Liver (tissue), 10 donors: ENCODE measurements at places on chromosomes 16 and 17.
A peak's percentile ranks its signal among the peaks of the same experiment; 100 is the strongest.

DNA sequence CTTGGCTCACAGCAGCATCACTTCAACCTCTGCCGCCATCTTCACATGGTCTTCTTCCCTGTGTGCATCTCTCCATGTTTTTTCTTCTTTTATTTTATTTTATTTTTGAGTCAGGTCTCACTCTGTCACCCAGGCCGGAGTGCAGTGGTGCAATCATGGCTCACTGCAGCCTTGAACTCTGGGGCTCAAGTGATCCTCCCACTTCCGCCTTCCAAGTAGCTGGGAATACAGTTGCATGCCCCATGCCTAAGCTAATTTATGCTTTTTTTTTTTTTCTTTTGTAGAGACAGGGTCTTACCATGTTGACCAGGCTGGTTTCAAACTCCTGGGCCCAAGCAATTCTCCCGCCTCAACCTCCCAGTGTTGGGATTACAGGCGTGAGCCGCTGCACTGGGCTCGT lies 1.9 kb downstream of the NUDT7 start:
- no peak overlapping the region for H3K4me3 ChIP-seq
- peaks cover 20% of the 10 kb centered on the region for H3K36me3 ChIP-seq
- no peak for DNase-seq
- H3K27ac ChIP-seq: peak overlapping the region; percentile 96
- H3K27me3 ChIP-seq: no peaks in the 10 kb centered on the region

GRCh38 chr16:12339686-12340085 lies 363.2 kb downstream of the SNX29 start:
- no peak overlapping the region for H3K27ac ChIP-seq
- no peaks in the 10 kb centered on the region for H3K27me3 ChIP-seq
- H3K4me1 ChIP-seq: no peaks in the 10 kb centered on the region
- no peak for DNase-seq
- H3K36me3 ChIP-seq: no peaks in the 10 kb centered on the region

DNA sequence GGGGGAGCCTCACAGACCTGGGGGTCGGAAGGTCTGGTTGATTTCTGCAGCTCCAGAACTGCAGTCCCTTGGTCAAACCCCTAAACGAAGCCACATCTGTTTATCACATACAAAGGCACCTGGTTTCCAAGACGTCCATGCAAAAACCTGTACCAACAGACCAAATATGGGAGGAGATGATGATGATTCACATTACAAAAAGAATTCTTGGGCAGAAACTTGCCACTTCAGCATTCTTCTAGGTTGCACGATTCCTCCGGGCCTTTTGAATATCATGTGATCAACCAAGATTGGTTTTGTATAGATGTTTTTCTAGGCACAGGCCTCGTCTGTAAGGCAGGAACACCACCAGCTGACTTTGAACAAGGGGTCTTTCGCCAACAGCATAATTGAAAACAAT lies 466.3 kb downstream of the SOX9 start:
- DNase-seq: no peak
- H3K27ac ChIP-seq: no peak overlapping the region
- H3K4me1 ChIP-seq: peaks cover 8% of the 10 kb centered on the region
- peaks cover 7% of the 10 kb centered on the region for H3K27me3 ChIP-seq
- no peaks in the 10 kb centered on the region for H3K36me3 ChIP-seq

GRCh38 chr17:81990836-81991683 lies 13.6 kb downstream of the ASPSCR1 start:
- peaks cover 13% of the 10 kb centered on the region for H3K4me1 ChIP-seq
- H3K36me3 ChIP-seq: peaks cover 9% of the 10 kb centered on the region

DNA sequence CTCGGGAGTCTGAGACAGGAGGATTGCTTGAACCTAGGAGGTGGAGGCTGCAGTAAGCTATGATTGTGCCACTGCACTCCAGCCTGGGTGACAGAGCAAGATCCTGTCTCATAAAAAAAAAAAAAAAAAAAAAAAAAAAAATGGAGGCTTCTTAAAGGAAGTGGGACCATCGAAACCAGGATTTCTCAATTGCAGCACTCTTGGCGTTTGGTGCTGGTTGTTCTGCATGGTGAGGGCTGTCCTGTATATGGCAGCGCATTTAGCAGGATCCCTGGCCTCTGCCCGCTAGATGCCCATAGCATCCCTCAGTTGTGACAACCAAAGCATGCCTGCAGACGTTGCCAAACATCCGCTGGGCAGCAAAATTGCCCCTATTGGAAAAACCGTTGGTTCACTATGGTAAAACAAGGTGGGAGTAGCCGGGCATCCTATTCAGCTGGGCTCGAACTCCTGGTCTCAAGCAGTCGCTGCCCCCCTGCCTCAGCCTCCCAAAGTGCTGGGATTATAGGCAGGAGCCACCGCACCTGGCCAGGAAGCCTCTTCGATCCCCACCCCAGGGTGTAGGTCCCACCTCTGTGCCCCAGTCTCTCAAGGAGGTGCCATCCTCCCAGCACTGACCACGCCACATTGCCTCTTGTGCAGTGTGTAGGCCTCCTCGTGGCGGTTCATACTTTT lies 6.5 kb upstream of the NPIPB7 start:
- no peaks in the 10 kb centered on the region for H3K4me1 ChIP-seq
- DNase-seq: no peak
- peaks cover 16% of the 10 kb centered on the region for H3K36me3 ChIP-seq
- no peak overlapping the region for H3K27ac ChIP-seq

- no peak overlapping the region for H3K27ac ChIP-seq
- DNase-seq: no peak
- H3K4me1 ChIP-seq: no peaks in the 10 kb centered on the region
- no peak overlapping the region for H3K4me3 ChIP-seq
Measured at GRCh38 chr17:56269556-56270389, 116.5 kb downstream of the ANKFN1 start.

- no peaks in the 10 kb centered on the region for H3K27me3 ChIP-seq
- H3K36me3 ChIP-seq: no peaks in the 10 kb centered on the region
- DNase-seq: peak; percentile 76
- no peak overlapping the region for H3K4me3 ChIP-seq
- H3K27ac ChIP-seq: no peak overlapping the region
Measured at GRCh38 chr17:32936894-32937500, 9.0 kb downstream of the TMEM98 start.

GRCh38 chr16:89685916-89686315 lies 573 bp upstream of the CDK10 start:
- no peaks in the 10 kb centered on the region for H3K27me3 ChIP-seq
- peaks cover 3% of the 10 kb centered on the region for H3K36me3 ChIP-seq
- no peak overlapping the region for H3K4me3 ChIP-seq

- H3K4me1 ChIP-seq: no peaks in the 10 kb centered on the region
- no peaks in the 10 kb centered on the region for H3K36me3 ChIP-seq
- H3K27ac ChIP-seq: no peak overlapping the region
- no peak overlapping the region for H3K4me3 ChIP-seq
- DNase-seq: no peak
Measured at GRCh38 chr16:22861580-22861979, 47.6 kb downstream of the HS3ST2 start.

GRCh38 chr16:80079072-80079471 lies 461.7 kb upstream of the DYNLRB2 start:
- H3K27ac ChIP-seq: no peak overlapping the region
- no peaks in the 10 kb centered on the region for H3K36me3 ChIP-seq
- no peak for DNase-seq
- H3K4me3 ChIP-seq: no peak overlapping the region
- no peaks in the 10 kb centered on the region for H3K4me1 ChIP-seq

DNA sequence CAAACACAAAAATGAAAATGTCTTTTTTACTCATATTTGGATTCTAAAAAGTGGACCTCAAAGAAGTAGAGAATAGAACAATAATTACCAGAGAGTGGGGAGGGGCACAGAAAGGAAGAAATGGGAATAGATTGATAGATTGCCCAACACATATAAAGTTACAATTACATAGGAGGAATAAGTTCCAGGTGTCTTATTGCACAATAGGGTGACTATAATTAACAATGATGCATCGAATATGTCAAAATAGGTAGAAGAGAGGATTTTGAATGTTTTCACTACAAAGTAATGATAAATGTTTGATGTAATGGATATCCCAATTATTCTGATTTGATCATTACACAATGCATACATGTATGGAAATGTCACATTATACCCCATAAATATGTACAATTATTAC lies 556.0 kb downstream of the CDH8 start:
- no peak overlapping the region for H3K4me3 ChIP-seq
- H3K27ac ChIP-seq: no peak overlapping the region
- no peaks in the 10 kb centered on the region for H3K36me3 ChIP-seq
- DNase-seq: no peak
- H3K4me1 ChIP-seq: no peaks in the 10 kb centered on the region
- no peaks in the 10 kb centered on the region for H3K27me3 ChIP-seq

GRCh38 chr16:85014311-85014710 lies 3.0 kb upstream of the ZDHHC7 start:
- no peaks in the 10 kb centered on the region for H3K36me3 ChIP-seq
- no peaks in the 10 kb centered on the region for H3K4me1 ChIP-seq
- no peak overlapping the region for H3K4me3 ChIP-seq
- H3K27ac ChIP-seq: no peak overlapping the region
- DNase-seq: no peak

DNA sequence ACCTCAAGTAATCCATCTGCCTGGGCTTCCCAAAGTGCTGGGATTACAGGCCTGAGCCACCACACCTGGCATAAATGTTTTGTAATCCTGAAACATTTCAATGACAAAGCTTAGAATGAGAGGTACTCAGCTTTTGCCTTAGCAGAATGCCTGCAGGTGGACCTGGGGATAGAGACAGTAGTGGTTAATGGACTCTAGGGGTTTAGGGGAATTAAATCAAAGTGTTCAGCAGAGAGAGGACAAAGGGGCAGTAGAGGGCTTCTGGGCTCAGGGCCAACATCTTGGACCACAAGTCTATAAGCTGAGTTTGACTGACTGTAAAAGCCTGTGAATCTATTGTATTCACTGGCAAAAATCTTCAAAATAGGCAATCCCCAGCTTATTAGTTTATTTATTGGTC lies 36.0 kb upstream of the MED13 start:
- no peaks in the 10 kb centered on the region for H3K27me3 ChIP-seq
- DNase-seq: no peak
- no peak overlapping the region for H3K4me3 ChIP-seq

DNA sequence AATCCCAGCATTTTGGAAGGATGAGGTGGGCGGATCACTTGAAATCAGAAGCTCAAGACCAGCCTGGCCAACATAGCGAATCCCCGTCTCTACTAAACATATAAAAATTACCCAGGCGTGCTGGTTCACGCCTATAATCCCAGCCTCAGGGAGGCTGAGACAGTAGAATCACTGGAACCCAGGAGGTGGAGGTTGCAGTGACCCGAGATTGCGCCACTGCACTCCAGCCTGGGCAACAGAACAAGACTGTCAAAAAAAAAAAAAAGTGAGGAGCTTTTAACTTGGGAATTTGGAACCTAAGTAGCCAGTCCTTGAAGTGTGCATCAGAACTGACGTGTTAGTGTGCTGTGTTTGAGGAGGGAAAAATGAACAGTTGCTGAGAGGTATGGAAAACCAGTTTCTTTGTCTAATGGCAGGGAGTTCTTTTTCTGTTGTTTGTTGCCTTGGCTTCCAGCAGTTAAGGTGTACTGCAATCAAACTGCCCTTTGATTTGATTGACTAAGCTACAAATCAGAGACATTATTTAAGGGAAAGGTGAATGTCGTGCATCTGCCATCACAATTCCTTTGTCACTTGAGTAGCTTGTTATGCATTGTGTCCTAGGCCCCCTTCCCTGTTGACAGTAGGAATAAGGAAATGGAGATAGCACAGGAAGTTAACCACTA lies 8.6 kb upstream of the DUSP14 start:
- no peak overlapping the region for H3K4me3 ChIP-seq
- H3K27me3 ChIP-seq: no peaks in the 10 kb centered on the region
- no peaks in the 10 kb centered on the region for H3K4me1 ChIP-seq
- no peak overlapping the region for H3K27ac ChIP-seq
- H3K36me3 ChIP-seq: peaks cover 26% of the 10 kb centered on the region

DNA sequence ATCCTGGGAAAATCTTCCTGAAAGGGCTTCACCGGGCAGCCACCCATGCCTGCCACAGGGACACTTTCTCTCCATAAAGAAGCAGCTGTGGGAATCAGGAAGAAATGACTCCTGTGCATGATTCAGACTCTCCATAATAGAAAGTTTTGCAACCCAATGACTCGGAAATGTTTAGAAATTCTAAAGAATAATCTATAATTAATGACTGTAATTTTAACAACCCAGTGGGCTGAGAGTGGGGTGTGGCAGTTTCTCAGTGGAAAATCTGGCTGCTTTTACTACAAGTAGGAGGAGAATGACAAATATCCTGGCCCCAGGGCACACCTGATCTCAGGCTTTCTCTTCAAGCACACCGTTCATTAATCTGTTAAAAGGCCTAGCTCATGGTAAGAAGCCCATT lies 25.7 kb downstream of the IRF8 start:
- no peak for DNase-seq
- peaks cover 2% of the 10 kb centered on the region for H3K36me3 ChIP-seq
- no peak overlapping the region for H3K4me3 ChIP-seq
- no peak overlapping the region for H3K27ac ChIP-seq
- peaks cover 13% of the 10 kb centered on the region for H3K4me1 ChIP-seq

- peak; percentile 50 for DNase-seq
- H3K4me3 ChIP-seq: peak overlapping the region; percentile 84
- H3K27me3 ChIP-seq: no peaks in the 10 kb centered on the region
- peak overlapping the region; percentile 80 for H3K27ac ChIP-seq
Measured at GRCh38 chr16:9092978-9093344, 1.5 kb downstream of the HAPSTR1 start.

DNA sequence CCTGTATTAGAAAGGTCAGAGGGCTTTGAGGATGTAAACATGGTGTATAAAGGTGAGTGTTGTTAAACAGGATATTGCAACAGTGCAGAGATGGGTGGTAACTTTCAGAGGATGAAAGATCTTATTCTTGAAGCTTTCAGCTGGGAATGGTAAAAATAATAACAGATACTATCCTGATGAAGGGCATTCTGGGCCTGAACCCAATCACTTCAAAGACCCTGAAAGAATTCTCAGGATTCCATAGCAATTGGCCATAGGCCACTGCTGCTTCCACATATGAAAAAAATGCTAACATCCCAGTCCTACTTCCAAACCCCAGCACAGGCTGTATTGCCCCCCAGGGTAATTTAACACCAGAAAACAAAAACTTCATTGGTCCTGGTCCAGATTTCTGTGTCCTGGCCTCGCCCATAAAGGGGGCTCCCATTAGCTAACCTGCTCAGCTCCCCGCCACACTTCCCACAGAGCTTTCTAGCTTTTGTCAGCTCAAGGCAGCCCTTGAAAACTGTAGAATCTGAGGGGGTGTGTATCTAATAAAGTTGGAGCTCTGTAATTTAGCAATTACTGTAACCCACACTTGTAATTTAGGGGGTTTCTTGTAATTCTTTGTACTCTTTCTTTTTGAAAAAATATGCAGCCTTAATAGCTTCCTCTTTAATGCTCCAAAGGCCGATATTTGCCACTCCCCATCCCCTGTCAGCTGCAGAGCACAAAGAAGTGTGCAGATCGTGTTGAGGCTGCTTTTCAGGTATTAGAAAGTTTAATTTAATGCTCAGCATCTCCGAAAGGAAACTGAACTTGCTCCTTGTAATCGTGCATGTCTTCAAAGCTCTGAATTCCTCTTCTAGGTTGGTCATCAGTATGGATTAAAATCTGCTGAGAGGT lies 371.5 kb downstream of the SEC14L1 start:
- H3K27ac ChIP-seq: no peak overlapping the region
- DNase-seq: no peak
- no peak overlapping the region for H3K4me3 ChIP-seq
- no peaks in the 10 kb centered on the region for H3K4me1 ChIP-seq
- H3K27me3 ChIP-seq: no peaks in the 10 kb centered on the region

- DNase-seq: peak; percentile 51
- H3K4me1 ChIP-seq: no peaks in the 10 kb centered on the region
- H3K27ac ChIP-seq: no peak within 1 kb of the TSS
- H3K36me3 ChIP-seq: no peaks in the 10 kb centered on the region
- no peak within 1 kb of the TSS for H3K4me3 ChIP-seq
Measured at GRCh38 chr16:24255456-24256371, at the start of gene CACNG3. Gene CACNG3 (plus strand): TSS chr16:24256335. CDS start chr16:24256755, 420 bp downstream.

- H3K27ac ChIP-seq: no peak overlapping the region
- no peaks in the 10 kb centered on the region for H3K36me3 ChIP-seq
- no peaks in the 10 kb centered on the region for H3K27me3 ChIP-seq
- peaks cover 12% of the 10 kb centered on the region for H3K4me1 ChIP-seq
- no peak overlapping the region for H3K4me3 ChIP-seq
Measured at GRCh38 chr16:57663917-57664661, 4.0 kb upstream of the ADGRG3 start.
